Right cardiac atrium (tissue), 5 donors: ENCODE measurements at places on chromosomes 13 and 19.

GRCh38 chr13:21901811-21902708 is 231.2 kb downstream of the FGF9 start:
- peak; percentile 36 for DNase-seq

- DNase-seq = peak; percentile 71
Measured at GRCh38 chr19:51777570-51778462, 16.8 kb downstream of the FPR2 start.

DNA sequence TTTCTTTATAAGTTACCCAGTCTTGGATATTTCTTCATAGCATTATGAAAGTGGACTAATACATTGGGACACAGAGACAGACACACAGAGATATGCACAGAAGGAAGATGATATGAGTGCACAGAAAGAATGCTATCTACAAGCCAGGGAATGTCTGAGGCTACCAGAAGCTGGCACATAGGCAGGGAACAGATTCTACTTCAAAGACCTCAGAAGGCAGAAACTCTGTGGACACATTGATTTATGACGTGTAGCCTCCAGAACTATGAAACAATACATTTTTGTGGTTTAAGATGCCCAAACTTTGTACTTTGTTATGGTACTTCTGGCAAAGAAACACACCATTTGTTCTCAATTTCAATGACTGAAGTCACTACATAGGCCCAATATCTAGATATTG is 556.7 kb downstream of the PCDH9 start:
- DNase-seq = no peak

GRCh38 chr13:90641884-90642283 is 705.6 kb upstream of the MIR17HG start:
- DNase-seq = no peak
